ENCODE measurements at places on chromosomes 12 and 14.

GRCh38 chr12:53738406-53739213, 11.4 kb upstream of the CALCOCO1 start:
- DNase-seq, result no peak

GRCh38 chr12:69619050-69619449, 8.3 kb upstream of the LRRC10 start:
- DNase-seq, result peak; percentile 39

DNA sequence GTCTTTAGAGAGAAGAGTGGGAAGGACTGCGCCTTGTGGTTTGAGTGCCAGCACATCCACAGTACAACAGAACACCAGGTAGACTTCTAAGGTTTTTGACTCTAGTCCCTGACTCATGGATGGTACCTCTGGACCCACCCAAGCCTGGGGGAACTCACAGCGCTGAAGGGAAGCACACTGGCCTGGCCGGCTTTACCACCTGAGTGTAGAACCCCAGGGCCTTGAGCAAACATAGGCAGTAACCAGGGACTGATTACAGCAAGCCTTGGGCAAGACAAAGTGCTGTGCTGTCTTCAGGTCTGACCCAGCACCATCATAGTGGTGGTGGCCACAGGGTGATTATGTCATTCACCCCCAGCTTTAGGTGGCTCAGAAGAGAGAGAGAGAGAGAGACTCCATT, 17.2 kb downstream of the EML5 start:
- no peak for DNase-seq

- DNase-seq, result no peak
Measured at GRCh38 chr12:23350808-23351207, 598.7 kb downstream of the SOX5 start.

DNA sequence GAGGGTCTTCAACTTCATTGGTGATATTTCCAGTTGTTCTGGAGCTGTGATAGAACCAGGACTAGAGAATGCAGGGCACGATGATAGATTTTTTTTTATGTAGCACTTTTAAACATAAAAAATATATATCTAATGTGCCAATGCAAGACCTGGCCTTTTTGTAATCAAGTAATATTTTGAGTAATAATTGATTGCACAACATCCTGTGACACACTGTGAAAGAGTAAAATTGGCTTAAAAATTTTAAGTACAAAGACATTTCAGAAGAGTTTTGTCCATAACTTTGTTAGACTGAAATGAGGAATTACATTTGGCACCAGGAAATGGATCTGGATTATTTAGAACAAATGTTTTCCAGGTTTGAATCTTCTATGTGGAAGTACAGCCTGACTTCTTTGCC, 22.1 kb downstream of the PRKCH start:
- DNase-seq, result no peak

DNA sequence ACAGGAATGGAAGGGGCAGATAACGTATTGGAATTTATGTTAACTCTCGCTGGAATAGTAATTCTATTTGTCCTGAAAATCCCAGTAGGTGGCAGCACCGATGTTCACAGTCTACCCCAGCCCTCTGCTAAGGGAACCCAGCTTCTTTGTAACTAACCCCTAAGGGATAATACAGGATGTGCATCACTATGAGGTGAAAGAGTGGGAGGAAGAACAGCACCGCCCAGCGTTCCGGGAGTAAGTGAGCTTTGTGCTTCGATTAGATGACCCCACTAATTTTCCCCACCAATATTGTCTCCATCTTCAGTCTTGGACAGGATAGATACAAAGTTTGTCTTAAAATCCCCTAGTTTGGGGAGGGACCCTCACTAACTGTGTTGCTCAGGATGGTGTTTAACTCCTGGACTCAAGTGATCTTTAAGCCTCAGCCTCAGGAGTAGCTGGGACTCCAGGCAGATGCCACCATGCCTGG, 2.7 kb downstream of the SLC2A3 start:
- peak; percentile 93 for DNase-seq

DNA sequence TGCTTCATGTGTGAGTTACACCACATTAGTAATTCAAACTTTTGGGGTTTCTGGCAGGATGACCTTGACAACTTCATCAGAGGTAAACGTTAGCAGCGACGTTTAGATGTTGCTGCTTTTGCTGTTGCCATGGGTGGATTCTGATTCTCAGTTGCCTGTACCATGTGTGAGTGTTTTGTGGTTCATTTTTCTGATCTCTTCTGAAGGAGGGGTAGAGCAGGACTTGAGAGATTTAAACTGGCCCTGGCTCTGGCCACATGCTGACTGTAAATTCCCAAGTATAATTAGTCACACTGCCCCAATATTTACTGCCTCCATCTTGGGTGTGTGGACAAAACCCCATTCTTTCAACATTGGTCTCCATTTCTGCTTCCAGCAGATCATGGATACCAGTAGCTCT, 110.4 kb downstream of the ETV6 start:
- peak; percentile 17 for DNase-seq

GRCh38 chr14:91232052-91232451, 12.5 kb downstream of the GPR68 start:
- no peak for DNase-seq

Measured in amniotic epithelial cell (primary cell).